ENCODE measurements at places on chromosomes 5 and 9.

DNA sequence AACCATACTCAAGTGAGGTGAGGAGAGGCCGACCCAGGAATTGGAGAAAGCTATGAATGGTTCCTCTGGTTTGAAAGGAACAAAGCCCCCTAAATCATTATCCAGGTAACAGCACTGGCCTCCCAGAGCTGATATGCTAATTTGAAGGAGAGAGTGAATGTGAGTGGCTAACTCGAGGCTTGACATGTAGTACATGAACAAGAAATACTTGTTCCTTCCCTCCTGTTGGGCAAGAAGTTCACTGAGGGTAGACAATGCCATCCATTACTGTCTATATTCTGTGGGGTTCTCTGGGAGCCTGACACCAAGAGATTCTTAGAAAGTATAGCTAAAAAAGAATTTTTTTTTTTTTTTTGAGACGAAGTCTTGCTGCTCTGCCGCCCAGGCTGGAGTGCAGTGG is 32.5 kb upstream of the ZNF354A start:
- no peak for DNase-seq

DNA sequence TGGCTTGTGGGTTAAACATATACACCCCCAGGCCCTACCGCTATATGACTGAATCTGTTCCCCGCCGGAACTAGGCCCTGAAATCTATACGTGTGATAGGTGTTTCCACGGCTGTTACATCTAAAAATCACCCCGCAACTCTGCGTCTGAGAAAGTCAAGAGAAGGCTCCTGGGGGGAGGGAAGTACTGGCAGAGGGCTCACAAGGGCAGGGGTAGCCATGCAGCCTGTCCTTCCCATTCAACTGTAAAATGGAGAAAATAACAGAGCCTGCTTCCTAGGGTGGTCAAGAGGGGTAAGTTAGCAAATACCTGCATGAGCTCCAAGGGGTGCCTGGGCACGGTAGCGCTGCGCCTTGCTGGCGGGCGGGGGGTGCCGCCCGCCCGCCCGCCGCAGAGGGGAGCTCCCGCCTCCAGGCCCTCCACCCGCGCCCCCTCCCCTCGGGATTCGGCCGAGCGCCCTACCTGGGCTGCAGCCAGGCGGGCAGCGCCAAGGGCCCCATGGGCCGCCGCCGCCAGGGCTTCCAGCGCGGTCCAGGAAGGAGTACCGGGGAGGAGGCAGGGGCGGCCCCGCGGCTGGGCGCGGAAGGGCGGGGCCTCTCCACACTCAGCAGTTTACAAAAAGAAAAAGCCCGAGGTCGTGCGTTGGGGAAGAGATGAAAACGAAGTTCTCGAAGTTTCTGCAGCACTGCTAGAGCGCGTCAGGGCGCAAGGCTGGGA is at the start of gene HACD4:
HACD4 (minus strand) TSS at position 550 of the 717 bp plus-strand sequence; CDS start at position 500, 50 bp downstream.
- DNase-seq, result peak; percentile 51

DNA sequence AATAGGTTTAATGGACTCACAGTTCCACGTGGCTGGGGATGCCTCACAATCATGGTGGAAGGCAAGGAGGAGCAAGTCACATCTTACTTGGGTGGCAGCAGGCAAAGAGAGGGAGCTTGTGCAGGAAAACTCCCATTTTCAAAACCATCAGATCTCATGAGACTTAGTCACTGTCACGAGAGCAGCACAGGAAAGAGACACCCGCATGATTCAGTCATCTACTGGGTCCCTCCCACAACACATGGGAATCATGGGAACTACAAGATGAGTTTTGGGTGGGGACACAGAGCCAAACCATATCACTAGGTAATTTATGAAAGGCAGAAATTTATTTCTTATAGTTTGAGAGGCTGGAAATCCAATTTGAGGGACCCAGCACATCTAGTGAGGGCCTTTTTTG is 40.0 kb downstream of the MTREX start:
- DNase-seq, result no peak

GRCh38 chr5:157599565-157599964 is 24.0 kb upstream of the ADAM19 start:
- DNase-seq, result no peak

GRCh38 chr9:102072059-102072764 is 333.8 kb upstream of the GRIN3A start:
- no peak for DNase-seq

DNA sequence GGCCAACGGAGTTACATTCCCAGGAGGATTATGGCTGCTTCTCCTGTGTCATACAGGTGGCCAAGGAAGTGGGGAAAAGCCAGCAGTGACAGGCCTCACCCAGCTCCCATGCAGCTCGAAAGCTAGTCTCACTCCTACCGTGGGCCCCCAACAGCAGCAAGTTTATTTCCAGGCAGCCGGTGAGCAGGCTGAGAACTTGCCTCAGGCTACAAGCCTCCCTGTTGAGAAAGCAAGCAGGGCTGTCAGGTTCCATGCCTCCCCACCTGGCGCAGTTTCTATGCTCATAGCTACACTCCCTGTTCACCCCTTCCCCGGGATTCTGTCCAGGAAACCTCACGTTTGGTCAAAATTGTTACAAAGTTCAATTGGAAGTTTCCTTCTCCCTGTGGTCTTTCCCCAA is 27.5 kb upstream of the DNAH5 start:
- DNase-seq, result no peak

DNA sequence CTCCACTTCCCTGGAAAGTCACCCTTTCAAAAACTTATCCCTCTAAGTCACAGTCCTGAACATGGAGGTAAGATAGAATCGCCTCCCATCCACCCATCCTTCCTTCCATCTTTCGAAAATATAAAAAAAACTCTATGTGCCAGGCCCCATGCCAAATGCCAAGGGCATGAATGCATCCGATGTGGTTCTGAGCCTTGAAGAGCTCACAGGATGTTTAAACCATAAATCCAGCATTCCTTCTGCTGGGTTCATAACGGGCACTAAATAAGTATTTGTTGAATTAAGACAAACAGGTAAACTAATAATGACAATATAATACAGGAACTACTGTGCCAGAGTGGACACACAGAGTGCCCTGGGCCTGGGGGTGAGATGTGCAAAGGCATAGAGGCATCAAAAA is 147.3 kb downstream of the TTLL11 start:
- DNase-seq, result no peak

- DNase-seq, result no peak
These were observed 62.0 kb downstream of the RNF130 start for GRCh38 chr5:180009581-180009980.

DNA sequence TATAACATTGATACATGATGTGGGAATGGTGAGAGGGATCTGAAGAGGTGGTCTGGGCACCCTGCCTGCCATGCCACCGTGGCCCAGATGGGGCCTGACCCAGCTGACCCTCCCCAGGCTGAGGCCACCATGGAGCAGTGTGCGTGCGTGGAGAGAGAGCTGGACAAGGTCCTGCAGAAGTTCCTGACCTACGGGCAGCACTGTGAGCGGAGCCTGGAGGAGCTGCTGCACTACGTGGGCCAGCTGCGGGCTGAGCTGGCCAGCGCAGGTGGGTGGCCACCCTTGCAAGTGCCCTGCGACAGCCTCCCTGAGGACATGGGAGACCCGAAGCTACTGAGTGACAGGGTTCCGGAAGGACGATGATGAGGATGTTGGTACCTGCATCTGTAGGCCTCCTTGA is 7.2 kb downstream of the RMND5B start:
- no peak for DNase-seq

DNA sequence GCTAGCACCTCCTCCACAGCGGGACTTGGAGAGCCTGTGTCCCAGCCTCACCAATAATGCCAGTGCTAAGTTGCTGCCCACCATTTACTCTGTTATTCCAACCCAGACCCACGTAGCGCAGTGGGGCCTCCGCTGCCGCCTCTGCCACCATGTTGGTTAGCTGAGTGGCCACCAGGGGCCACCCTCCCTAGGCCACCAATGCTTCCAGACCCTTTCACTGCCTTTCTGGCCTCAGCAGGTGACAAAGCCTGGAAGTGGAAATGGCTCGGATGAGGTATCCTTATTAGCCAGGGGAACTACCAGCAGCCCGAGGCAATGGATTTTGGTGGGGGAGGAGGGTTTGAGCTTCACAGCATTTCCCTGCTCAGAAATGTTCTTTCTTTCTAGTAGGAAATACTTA is 110.1 kb downstream of the OSTF1 start:
- DNase-seq, result no peak

- DNase-seq, result no peak
These were observed 87.5 kb downstream of the FANCC start for GRCh38 chr9:95230046-95230445.

GRCh38 chr9:1231998-1232919 is 182.1 kb downstream of the DMRT2 start:
- no peak for DNase-seq

GRCh38 chr9:105232207-105232606 is 12.2 kb upstream of the SLC44A1 start:
- DNase-seq, result no peak

GRCh38 chr5:146173597-146173996 is 8.9 kb downstream of the LARS1 start:
- DNase-seq, result no peak

DNA sequence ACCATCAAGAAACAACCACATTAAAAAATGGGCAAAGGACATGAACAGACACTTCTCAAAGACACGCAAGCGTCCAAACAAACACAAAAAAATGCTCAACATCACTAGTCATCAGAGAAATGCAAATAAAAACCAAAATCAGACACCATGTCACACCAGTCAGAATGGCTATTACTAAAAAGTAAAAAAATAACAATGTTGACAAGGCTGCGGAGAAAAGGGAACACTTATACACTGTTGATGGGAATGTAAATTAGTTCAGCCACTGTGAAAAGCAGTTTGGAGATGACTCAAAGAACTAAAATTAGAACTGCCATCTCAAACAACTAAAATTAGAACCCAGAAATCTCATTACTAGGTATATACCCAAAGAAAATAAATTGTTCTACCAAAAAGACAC is 80.4 kb downstream of the CAAP1 start:
- DNase-seq, result no peak

DNA sequence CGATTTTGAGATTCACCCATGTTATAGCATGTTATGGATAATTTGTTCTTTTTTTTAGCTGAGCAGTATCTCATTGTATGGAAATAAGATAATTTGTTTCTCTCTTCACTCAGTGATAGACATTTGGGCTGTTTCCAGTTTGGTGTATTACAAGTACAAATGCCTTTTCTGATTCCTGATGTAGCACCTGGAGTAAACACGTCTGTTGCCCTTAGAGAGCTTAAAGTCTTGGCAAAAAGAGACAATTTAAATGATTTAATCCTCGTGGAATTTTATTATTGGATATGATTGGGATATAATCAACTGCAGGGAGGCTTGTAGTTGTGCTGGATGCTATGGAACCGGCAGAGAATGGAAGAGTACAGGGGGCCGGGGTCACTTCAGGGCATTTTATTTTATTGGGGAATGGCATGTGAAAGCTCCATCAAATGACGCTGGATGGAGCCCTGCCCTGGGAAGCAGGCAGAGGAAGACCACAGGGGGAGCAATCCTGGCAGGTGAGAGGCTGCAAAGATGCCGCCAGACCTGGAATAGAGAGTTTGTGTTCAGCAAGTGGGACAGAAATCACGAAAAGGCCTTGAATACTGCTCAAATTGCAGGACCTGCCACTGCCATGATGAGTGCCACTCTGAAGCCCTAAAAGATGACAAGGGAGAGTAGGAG is 31.0 kb upstream of the TGFBI start:
- DNase-seq, result no peak

GRCh38 chr5:67301285-67301903 is 104.8 kb upstream of the CD180 start:
- no peak for DNase-seq

DNA sequence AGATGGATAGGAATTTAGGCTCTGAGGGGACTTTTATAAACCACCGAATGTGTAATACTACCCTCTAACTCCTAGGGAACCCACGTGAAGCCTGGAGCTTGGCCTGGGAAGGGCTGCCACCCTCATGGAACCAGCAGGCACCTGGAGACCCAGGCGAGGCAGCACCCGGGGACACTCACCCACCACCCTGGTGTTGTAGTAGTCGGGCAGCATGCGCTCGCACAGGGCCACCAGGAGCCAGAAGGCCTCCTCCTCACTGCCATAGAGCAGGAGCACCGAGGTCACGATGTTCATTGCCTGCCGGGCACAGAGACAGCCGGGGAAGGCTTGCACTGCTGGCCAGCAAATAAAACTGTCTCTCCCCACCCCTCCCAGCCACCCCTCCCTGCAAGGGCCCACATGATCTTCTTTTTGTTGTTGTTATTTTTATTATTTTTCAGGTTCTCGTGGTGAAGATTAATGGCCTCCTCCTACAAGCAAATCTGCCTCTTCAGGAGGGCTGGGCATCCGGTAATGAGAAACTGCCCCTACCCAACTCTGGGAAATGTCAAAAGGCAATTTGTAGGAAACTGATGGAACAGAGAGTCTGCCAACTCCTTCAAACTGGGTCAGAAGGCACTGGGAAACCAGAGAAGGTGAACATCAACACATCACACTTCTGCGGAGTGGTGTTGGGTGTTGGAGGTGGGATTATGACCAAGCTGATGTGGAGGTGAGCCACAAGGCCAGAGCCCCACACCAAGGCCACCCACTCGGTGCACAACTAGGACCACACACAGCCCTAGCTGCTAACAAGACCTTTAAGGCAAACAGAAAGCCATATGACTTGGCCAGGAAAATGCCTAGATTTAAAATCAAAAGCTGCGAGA is 17.4 kb upstream of the MRNIP start:
- no peak for DNase-seq

- DNase-seq, result no peak
These were observed 111.9 kb downstream of the ROR2 start for GRCh38 chr9:91837981-91838731.

DNA sequence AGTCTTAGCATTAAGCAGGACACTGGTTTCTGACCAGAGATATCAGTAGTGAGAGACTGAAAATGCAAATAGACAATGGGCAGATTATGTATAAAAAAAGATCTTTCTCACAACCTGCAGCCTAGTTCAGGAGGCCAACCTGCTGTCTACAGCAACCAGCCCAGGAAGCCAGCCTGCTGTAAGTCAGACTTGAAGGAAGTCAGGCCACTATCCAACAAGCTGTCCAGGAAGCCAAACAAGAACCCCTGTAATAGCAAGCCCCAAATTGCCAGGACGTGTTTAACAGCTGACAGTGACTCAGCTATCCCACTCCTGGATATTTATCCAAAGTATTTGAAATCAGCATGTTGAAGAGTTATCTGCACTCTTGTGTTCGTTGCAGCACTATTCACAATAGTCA is 121.8 kb upstream of the SPIN1 start:
- no peak for DNase-seq

- DNase-seq, result no peak
These were observed 350.5 kb upstream of the DAB2 start for GRCh38 chr5:39775086-39775796.

GRCh38 chr5:29889051-29889450 is 1304.4 kb upstream of the CDH6 start:
- DNase-seq, result no peak

GRCh38 chr9:126957687-126958053 is 43.1 kb downstream of the RALGPS1 start:
- DNase-seq, result no peak

GRCh38 chr5:96962540-96962991 is 26.7 kb downstream of the LNPEP start:
- DNase-seq, result no peak

GRCh38 chr5:83255268-83255667 is 177.9 kb downstream of the XRCC4 start:
- no peak for DNase-seq

GRCh38 chr9:20692554-20692953 is 8.5 kb downstream of the FOCAD start:
- DNase-seq, result no peak

Measured in stimulated activated CD4-positive, alpha-beta T cell treated with anti-CD3 and anti-CD28 coated beads, TNF-alpha, amount 100 ng/mL, for 24 hours (primary cell).